ENCODE measurements at places on chromosomes 4 and X.

DNA sequence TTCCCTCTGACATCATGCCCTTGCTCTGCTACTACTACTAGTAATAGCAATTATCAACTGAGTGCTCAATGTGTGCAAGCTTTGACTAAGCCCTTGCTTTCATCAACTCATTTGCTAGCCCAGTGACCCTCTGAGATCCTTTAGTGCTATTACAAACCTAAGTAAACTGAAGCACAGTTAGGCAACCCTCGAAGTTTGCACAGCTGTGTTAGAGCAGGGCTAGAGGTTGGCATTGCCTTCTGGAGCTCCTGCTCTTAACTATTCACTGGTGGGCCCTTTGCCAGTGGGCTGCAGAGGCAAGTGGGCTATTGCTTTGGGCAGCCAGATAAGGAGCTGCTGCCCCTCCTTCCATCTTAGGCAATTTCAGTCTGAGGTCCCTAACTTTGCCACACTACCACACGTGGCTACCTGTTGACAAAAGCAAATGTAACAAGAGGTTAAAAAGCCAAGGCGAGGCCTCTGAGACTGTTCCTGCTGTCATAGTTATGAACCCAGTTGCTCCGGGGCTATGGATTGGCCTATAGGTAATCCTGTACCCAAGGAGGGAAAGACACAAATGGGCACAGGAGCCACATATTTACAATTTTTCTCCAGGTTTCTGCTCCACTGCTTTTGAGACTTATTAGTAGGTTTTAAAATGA, 41.5 kb upstream of the ANKRD50 start:
- no peak for DNase-seq

DNA sequence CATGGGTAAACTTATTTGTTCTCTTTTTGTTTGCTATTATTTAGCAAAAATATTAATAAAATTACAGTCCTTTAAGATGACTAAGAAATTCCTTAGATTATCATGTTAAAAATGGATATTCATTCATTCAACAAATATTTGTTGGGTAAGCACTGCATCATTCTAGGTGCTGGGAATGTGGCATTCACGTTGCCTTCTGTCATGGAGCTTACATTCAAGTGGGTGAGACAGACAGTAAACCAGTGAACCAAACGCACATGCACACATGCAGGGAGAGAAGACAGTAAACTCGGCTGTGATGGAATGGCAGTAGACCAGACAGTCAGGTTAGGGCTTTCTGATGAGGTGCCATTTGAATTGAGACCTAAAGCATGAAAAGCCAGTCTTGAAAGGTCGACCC, 91.8 kb downstream of the STOX2 start:
- DNase-seq, result no peak

- DNase-seq, result no peak
These were observed 62.6 kb downstream of the TTC29 start for GRCh38 chr4:146883070-146883469.

- DNase-seq, result peak; percentile 81
These were observed 10.5 kb downstream of the ACSL1 start for GRCh38 chr4:184815046-184815877.

DNA sequence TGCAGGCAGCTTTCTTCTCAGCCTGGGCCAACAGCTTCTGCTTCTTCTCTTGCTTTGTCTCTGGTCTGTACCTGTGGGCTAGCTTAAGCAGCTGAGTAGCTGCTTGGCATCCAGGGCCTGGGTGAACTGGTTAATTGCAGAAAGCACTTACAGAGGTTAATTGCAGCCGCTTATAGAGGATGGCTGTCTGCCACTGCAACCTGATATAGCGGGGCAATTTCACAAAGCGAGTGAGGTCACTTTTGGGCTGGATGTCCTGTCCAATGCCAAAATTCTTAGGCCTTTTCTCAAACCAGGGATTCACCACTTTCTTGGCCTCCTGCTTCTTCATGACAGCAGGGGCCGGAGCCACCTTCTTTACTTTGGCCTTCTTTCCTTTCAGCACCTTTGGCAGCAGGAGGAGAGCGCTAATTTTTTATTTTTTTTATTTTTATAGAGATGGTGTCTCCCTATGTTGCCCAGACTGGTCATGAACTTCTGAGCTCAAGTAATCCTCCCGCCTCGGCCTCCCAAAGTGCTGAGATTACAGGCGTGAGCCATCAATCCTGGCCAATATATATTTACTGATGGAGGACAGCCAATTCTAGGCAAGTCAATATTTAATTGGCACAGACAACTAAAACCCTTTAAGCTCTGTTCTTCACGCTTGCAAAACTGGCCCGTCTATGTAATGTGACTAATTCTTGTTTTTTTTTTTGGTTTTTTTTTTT, 61.0 kb downstream of the ENOPH1 start:
- no peak for DNase-seq

GRCh38 chrX:13276991-13277390, 42.9 kb downstream of the ATXN3L start:
- DNase-seq, result no peak

DNA sequence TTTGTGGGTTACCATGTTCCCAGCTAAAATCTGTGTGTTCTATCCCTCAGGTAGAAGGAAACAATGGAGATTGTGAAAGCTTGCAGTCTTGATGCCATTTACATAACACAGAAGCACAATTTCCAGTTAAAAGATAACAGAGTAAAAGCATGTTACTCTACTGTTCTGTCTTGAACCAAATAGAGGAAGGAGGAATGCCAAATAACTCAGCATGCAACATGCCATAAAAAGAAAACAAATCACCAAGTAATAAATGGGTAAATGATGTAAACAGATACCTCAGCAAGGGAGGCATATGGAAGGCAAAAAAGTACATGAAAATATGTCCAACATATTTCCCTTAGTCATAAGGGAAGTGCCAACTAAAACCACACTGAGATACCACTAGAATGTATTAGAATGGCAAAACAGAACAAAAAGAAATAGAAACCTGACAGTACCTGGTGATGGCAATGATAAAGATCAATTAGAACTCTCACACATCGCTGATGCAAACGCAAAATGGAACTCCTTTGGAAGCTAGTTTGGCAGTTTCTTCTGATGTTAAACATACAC, 502.6 kb upstream of the HS3ST1 start:
- DNase-seq, result no peak

All from BE2C (cell line).